NCI-H187 (cell line): ENCODE measurements at places on chromosomes 13 and 19.
A peak's percentile ranks its signal among the peaks of the same experiment; 100 is the strongest.

GRCh38 chr19:42086770-42087550 lies 11.0 kb downstream of the ZNF574 start:
- DNase-seq, result no peak

GRCh38 chr13:42946927-42947326 lies 45.1 kb downstream of the EPSTI1 start:
- no peak for DNase-seq

- DNase-seq, result no peak
Observed at GRCh38 chr13:75617230-75617629, 18.9 kb upstream of the LMO7 start.

- no peak for DNase-seq
Observed at GRCh38 chr13:69565334-69565733, 542.3 kb upstream of the ATXN8OS start.

DNA sequence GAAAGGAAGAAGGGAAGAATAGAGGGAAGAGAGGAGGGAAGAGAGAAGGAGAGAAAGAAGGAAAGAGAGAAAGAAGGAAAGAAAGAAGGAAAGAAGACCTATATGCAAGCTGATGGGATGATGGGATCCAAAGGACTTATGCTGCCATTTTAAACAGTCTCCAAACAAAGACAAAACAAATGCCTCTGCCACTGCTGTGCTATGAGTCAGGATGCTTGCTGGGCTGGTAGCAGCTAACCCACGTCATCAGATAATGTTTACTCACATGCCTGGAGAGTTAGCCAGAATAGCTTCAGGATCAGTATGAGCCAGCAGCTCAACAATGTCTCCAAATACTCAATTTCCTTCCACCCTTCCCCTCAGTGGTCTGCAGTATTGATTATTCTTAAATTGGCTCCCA lies 12.0 kb upstream of the ZNF274 start:
- DNase-seq, result no peak

DNA sequence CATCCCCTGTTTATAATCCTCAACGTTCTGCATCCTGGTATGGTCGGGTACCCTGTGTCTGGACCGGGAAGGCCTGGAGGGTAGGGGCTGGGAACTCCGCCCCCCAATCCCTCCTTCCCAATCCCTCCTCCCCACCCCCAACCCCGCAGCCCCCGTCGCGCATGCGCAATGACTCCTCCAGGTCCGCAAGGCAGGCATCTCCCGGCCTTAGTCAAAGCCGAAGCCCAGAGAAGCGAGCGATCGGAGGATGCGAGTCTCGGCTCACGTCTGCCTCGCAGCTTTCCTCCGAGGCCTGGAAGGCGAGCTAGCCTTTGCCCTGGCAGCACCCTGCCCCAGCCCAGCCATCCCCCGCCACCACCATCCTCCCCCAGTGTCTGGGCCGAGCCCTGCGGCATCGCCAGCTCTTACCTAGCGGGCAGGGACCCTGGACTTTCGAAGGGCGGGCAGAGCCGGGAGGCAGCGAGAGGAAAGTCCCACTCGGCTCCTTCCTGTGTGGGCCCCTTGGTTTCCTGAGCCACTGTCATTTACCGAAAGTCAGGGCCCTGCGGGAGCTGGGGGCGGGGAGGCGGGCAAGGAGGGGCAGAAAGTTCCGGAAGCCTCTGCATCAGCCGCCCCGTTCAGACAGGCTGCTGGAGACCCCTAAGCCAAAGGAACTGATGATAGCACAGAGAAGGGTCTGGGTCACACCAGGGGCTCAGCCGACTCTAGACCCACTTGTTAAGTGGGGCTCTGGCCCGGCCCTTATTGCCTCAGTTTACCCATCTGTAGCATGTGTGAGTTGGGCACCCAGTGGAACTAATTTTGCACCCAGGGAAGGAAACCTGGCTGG lies at the start of gene JAK3:
JAK3 (minus strand) TSS at position 445 of the 829 bp plus-strand sequence. CDS start 3,565 bp downstream, outside the sequence.
- no peak for DNase-seq

- no peak for DNase-seq
Observed at GRCh38 chr13:78147905-78148304, 229.3 kb upstream of the EDNRB start.

DNA sequence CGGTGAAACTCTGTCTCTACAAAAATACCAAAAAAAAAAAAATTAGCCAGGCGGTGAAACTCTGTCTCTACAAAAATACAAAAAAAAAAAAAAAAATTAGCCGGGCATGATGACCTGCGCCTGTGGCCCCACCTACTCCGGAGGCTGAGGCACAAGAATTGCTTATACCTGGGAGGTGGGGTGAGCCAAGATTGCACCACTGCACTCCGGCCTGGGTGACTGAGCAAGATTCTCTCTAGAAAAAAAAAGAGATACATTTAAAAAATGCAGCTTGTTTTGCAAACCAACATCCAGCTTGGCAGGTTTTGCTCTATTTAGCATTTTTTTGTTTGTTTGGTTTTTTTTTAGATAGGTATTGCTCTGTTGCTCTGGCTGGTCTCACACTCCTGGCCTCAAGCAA lies 6.7 kb upstream of the PGPEP1 start:
- no peak for DNase-seq

- no peak for DNase-seq
Observed at GRCh38 chr13:59464926-59465325, 698.8 kb downstream of the DIAPH3 start.

DNA sequence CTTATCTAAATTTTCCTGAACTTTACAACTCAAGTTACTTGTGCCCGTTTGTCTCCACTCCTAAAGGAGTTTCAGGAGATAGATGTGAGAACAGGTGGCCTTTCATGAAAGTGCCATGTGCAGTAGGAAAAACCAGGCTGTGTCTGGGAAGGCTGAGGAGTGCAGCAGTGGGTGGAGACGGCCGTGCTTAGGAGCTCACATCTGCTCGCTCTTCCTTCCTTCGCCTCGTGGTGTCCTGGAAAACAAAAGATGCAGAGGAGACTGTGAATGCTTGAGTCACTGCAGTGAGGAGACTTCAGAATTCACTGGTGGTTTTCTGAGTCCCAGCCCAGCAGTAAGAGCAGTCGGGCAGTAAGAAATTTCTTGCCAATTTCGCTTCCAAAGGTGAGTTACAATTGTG lies 138.4 kb upstream of the RNF113B start:
- peak; percentile 38 for DNase-seq

- no peak for DNase-seq
Observed at GRCh38 chr13:48901781-48902180, 73.9 kb upstream of the FNDC3A start.

GRCh38 chr19:46205183-46205984 lies 24.2 kb upstream of the IGFL1 start:
- DNase-seq, result no peak

DNA sequence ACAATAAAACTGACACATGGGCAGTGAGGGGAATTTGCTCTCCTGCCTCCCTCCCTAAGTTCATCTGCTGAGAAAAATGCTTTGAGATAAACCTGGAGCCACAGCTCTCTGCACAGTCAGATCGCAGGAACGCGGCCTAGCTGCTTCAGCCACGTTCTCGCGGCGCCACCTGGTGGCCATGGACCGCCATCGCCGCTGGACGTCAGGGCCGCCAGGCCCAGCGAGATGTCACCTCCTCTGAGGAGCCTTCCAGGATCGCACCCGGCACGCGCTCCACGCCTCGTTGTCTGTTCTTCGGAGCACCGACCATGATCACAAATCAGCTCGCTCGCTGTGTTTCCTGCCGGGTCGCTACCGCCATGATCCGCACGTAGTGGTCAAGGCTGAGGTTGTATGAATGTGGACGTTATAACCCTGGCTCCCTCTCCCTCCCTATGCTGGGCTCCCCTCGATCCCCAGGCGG lies 20.6 kb upstream of the USP29 start:
- DNase-seq, result peak; percentile 51

DNA sequence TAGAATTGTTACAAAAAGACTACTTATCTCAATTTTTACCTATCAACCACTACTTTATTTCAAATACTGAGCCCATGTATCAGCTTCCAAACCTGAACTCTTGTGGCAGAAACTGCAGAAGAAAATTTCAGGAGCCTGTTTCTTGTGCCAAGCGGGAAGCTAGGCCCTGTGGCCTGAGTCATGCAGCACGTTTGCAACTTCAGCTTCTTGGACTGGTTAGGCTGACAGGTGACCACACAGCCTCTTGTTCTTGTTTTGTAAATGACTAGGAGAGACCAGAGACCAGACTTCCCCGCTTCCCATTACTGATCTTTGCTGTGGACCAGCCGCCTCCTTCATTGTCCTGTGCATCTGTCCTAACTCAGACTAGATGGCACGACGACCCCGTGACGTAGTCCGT lies 3.4 kb upstream of the LAMP1 start:
- DNase-seq, result no peak

GRCh38 chr13:112626124-112626523 lies 38.2 kb upstream of the TUBGCP3 start:
- DNase-seq, result no peak
